Fibroblast of the conjunctiva (primary cell): ENCODE measurements at places on chromosomes 5 and 9.

DNA sequence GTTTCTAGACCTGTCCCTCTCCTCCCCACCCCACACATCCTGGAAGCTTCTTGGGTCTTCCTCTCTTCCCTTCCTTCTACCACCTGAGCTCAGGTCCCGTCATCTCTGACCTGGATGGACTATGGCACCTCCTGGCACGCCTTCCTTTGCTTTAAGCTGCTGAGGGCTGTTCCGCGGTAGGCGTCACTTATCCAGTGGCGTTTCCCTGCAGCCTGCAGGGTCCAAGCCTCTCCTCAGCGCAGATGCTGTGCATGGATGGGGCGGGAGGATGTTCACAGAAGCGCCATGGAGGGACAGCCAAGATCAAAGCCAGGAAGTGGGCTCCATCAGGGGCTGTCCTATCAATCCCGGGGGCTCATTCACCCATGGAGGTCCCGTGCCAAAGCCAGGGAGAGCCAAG is 23.8 kb upstream of the CNOT6 start:
- DNase-seq, result no peak

DNA sequence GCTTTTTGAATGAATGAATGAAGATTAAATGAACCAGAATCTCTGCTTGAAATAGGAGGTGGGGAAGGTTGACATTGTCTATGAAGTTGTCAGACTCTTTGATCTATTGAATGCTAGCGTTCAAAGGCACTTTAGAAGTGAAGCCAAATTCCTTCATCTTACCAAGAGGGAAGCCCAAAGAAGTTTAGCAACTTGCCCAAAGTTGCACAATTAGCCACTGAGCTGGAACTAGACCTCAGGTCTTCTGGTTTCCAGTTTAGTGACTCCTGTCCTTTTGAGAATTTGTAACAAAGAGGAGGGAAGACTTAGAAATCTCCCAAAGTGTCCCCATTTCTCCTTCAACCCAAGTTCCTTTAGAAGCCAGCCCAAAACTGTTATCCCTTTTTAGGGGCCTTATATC is 20.7 kb upstream of the SLC1A3 start:
- DNase-seq, result no peak

DNA sequence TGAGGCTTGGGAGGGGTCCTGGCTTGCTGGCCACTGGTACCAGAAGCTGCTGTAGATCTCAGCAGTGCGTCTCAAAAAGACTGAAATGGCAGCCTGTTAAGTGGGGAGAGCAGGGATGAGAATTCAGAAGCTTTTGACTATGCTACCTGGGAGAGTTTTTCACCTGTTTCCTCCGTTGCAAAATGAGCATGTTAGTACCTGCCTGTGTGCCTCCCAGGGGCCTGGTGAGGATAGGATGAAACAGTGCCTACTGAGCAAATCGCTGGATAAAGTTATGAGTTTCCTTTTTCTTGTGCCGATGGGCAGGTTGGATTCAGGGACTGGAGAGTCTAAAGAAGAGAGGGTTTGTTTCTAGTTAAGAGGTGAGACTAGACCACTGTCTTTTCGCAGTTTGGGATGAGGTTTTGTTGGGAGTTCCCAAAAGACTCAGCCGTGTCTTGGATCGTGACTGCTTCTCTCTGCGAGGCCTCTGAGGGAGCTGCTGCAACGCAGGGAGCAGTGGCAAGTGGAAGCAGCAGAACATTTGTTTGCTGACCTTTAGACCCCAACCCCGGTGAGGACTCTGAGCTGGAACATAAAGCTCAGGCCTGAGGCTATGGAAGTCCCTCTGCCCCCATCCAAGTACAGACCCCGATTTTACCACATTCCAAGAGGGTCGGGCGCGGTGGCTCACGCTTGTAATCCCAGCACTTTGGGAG is 1.4 kb downstream of the RALGPS1 start:
- DNase-seq, result no peak

DNA sequence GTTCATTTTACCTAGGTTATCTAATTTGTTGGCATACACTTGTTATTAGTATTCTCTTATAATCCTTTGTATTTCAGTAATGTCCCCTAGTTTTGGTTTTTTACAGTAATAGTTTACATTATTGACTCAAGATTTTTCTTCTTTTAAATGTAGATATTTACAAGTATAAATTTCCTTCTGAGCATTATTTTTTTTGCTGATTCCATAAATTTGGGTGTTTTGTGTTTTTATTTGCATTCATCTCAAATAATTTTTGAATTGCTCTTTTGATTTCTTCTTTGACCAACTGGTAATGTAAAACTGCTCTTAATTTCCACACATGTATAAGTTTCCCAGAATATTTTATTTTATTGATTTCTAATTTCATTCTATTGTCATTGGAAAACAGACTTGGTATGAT is 68.1 kb downstream of the ESM1 start:
- no peak for DNase-seq

- no peak for DNase-seq
These were observed at the start of gene PTCH1 for GRCh38 chr9:95516734-95517558. Gene PTCH1, minus strand, starts transcription at chr9:95516971.

DNA sequence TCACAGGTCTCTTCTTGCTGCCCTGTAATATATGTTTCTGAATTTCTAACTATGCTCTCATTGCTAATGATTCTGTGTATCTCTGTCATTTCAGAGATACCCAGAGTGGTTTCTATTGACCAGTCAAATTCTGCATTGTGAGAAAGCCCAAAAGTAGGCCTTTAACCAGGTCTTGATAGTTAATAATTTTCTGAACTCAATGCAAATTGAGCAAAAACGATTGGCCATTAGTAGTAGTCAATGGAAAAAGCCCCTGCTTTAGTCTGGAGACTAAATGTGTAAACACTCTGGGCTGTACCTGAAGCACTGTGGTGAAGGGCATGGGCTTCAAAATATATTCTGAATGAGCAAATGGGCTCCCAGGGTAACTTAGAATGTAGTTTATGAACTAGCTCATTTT is 307.6 kb downstream of the ARL15 start:
- DNase-seq, result no peak

- no peak for DNase-seq
These were observed 5.8 kb upstream of the NUP214 start for GRCh38 chr9:131119600-131119999.

- no peak for DNase-seq
These were observed 72.0 kb upstream of the CKMT2 start for GRCh38 chr5:81161012-81161601.

GRCh38 chr5:9782826-9783560 is 152.8 kb upstream of the TAS2R1 start:
- DNase-seq, result peak; percentile 48

DNA sequence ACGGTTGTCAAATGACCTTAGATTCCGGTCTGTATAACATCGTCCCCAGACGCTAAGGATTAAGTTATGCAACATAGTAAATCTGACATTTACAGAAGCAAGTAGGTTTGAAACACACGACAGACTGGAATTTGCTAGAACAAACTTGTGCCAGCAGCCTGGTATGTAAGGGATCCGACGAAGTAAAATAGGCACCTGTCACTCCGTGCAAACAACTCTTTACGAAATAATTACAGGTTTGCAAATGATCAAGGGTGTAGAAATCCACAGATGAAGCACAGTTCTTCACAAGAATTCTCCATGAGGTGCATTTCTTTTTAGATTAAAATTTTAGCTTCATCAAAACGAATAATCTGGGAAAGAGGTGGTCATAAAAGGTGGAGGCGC is 508 bp downstream of the MOCS2 start:
- DNase-seq, result no peak

GRCh38 chr9:86275962-86276361 is 6.4 kb downstream of the ISCA1 start:
- no peak for DNase-seq

GRCh38 chr5:139368613-139369012 is 14.5 kb downstream of the SLC23A1 start:
- DNase-seq, result no peak

GRCh38 chr9:3687145-3687544 is 161.3 kb upstream of the RFX3 start:
- no peak for DNase-seq

GRCh38 chr9:120663380-120663779 is 50.9 kb downstream of the MEGF9 start:
- DNase-seq, result no peak

GRCh38 chr5:161311146-161311708 is 235.3 kb downstream of the GABRB2 start:
- DNase-seq, result no peak

GRCh38 chr5:74394916-74395880 is 245.3 kb downstream of the ENC1 start:
- no peak for DNase-seq

DNA sequence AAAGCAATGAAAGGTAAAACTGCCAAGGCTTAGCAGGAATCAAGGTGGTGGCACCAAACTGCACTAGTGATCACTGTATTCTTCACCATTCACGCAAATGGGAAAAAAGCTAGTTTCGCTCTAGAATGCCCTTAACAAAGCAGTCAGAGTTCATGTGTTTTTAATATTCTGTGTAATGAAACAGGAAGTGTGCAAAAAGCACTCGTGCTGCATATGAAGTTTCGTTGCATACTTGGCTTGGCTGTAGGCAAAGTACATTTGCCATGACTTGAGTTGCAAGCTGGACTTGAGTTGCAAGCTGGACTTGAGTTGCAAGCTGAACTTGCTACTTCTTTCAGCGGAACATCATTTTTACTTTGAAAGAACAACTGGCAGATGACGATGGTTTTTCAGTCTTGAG is 55.4 kb downstream of the FOXI1 start:
- peak; percentile 26 for DNase-seq

DNA sequence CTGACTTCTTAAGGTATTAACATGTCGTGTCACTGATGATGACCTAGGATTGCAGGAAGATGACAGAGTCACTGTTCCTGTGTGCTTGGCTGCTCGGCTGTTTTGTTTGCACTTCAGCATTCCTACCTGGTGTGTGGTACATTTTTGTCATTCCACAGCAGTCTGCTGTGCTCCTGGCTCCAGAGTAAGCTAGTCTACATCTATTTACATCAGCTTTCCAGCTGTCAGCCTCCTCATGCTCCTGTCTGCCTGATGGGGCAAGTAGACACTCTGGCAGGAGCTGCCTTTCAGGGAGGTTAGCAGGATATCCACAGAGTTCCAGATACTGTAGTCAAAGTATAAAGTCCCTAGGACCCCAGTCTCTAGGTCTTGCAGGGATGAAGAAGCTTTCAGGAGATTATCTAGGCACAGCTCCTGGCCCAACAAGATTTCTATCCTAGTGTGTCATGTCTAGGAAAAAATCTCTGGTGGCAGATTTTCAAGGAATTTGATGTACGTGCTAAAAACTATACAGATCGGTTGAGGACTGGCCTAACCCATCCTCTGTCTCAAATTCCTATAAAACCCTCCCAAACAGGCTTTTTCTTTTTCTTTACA is 28.4 kb downstream of the RUSC2 start:
- peak; percentile 70 for DNase-seq

DNA sequence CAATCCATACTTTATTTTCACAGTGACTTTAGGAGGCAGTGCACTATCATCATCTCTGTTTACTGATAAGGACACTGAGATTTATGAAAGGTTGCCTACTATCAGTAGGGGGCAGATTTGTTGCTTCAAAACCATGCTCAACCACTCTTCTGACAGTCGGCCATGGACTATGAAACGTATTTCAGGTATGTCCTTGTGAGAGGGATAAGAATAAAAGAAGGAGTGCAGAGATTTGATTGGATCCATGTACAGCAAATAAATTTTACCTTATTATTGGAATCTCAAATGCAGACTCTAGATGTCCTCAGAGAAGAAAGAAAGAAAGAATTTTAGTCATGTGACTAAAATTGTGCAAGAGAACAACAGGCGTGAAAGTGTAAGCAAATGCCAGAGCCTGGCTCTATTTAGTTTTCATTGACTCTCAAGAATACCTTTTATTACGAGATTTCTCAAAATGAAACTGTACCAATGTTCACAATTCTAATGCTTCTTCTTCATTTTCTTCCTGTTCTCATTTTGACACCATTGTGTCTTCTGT is 296.6 kb upstream of the RASA1 start:
- DNase-seq, result no peak

- peak; percentile 86 for DNase-seq
These were observed 2.5 kb upstream of the ZNF608 start for GRCh38 chr5:124748687-124749594.

DNA sequence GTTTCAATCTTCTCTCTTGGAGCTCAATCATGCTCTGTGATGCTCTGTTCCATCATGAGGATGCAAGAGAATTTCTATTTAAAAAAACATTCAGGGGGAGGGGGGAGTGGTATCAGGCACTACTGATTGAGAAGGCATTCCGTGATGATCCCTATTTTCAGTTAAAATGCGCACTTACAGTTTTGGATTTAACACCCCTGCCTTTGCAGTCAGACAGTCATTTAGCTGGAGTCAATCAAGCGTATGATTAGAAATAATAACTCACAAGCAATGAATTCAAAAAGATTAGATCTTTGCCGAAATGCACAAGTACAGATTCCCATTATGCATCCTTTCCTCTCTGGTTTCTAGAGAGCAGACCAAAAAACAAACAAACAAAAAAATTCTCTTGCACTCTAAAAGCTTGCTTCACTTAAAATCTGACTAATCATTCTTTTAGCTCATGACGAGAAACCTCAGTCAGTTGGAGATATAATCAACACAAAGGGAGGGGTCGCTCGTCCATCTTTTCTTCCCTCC is 55.4 kb downstream of the EFNA5 start:
- DNase-seq, result no peak
